Urinary bladder (tissue), 4 donors: ENCODE measurements at places on chromosomes 3 and 15. TPM values are rescaled to one million over a fixed set of nuclear protein-coding genes. Genes with fewer than 3 reads are reported as not detected.

- no peak for DNase-seq
These were observed 177.5 kb upstream of the ICE2 start for GRCh38 chr15:60656481-60656880.

GRCh38 chr3:183529717-183530116 is 25.8 kb downstream of the KLHL6 start:
- DNase-seq = no peak

- DNase-seq = no peak
These were observed 69.1 kb downstream of the P3H2 start for GRCh38 chr3:190051641-190052040.

Gene PLIN1
- total RNA-seq = 3.6 TPM
